ENCODE measurements at places on chromosomes 13 and 19. TPM values are rescaled to one million over a fixed set of nuclear protein-coding genes. Genes with fewer than 3 reads are reported as not detected.
A peak's percentile ranks its signal among the peaks of the same experiment; 100 is the strongest.

CHST8 gene
- not detected for total RNA-seq

ZNF628 gene
- 11.0 TPM for total RNA-seq

SHD gene
- not detected for total RNA-seq

JAK3 gene
- total RNA-seq: 220 TPM

CPT1C gene
- 1.2 TPM for total RNA-seq

ERICH6B gene
- total RNA-seq: not detected

ANGPTL8 gene
- not detected for total RNA-seq

KIR3DL2 gene
- 1.1 TPM for total RNA-seq

RAB20 gene
- total RNA-seq: 1.4 TPM

CNMD gene
- not detected for total RNA-seq

DNA sequence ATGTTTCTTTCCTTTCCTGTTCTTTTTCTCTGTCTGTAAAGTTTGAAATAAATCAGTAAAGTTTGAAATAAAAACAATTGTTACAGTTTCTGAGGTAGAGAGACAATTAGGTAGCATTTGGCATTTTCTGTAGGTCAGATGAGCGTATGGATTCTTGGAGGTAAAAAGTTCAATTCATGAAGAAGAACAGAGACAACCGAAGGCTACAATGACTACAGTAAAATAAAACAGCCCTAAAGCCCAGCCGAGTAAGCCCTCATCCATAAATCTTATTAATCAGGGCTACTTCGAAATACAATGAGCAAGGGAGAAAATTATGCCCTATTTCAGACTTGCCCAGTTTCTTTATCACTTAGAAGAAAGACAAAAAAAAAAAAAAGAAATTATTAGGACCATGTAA lies 941.9 kb upstream of the SLC10A2 start:
- no peak for DNase-seq

GRCh38 chr19:35267353-35267817 lies 1.4 kb upstream of the USF2 start:
- peak; percentile 46 for DNase-seq

- peak; percentile 77 for DNase-seq
Observed at GRCh38 chr19:35545001-35545854, at the start of gene TMEM147. Gene TMEM147, plus strand, starts transcription at chr19:35545626. Its CDS starts 114 bp downstream, at chr19:35545740.

DNA sequence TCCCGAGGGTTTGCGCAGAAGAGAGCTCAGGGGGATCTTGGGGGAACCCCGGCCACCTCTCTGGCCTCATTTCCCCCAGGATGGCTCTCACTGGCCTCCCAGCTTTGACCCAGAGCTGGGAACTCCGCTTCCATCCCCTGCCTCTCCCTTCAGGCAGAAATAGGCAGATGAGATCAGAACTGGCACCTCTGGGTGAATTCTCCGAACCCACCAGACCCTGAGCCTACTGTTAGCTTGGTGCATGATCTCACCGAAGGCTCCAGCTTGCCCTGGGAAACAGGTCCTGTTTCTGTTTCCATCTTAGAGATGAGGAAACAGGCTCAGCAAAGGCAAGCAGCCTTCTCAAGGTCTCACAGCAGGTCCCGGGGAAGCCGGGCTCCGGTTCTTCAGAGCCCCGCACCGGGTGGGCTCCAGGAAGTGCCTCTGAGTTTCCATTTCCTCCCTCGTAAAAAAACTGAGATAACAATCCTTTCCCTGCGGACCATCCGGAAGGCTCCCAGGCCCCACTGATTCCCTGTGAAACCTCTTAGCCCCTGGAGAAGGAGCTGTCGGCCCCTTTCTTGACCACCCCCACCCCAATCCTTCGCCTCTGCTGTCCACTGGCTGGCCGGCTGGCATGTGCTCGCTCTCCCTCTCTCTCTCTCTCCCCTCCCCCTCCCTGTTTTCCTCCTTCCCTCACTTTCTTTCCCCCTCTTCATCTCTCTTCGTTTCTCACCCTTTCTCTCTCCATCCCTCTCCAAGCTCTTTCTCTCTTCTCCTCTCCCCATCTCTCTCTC lies 2.1 kb downstream of the NECTIN2 start:
- no peak for DNase-seq

GRCh38 chr13:32022311-32022710 lies 9.3 kb upstream of the FRY start:
- DNase-seq: no peak

DNA sequence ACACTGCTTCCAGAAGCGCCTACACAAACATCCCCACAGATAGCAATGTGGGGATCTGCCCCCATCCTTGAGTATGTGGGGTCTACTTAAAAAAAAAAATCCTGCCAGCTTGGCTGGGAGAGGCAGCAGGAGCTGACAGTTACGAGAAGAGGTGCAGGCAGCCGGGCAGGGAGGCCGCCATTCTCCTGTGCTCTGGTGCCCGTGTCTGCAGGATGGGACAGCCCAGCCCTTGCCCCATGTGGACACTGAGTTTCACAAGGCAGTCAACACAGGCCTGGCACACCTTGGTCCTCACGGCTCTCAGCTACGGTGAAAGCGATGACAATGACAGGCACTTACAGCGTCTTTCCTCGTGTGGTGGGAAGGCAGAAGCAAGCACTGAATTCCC lies 24.0 kb downstream of the MPND start:
- no peak for DNase-seq

DNA sequence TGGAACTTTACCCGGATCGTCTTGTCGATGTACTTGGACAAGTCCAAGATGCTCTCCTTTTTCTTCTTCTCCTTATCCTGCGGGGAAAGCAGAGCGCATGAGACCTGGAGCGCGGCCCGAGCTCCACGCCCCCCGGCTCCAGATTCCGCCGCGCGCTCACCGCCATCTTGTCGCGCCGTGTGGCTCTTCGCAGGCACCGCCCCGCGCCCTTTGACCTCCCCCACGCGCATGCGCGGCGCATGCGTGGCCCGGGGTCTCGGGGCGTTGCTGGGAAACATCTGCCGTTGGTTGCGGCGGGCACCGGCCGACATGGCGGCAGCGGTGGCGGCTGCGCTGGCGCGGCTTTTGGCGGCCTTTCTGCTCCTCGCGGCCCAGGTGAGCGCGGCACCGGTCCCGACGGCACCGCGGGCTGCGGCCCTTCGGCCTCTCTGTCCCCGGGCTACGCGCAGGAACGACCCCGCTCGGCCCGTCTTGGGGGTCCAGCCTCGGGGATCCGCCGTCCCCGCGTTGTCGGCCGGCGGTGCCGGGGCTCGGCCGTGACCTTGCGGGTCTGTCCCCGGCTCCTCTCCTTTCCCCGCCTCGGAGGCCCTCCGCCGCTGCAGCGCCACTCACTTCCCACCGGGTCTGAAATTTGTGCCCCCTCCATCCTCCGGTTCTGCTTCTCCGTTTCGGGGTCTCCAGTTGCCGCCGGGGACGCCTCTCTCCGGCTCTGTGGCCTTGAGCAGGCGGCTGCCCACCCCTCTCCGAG lies at the start of the genes LSM7 and SPPL2B:
Gene LSM7 (minus strand): TSS at position 186 of the 748 bp plus-strand sequence. CDS start 20 bp downstream, at position 166.
Gene SPPL2B (plus strand): TSS at position 284 of the 748 bp plus-strand sequence. CDS start 26 bp downstream, at position 310.
- peak; percentile 91 for DNase-seq

- DNase-seq: no peak
Observed at GRCh38 chr13:48775804-48776203, 122.1 kb downstream of the CYSLTR2 start.

DNA sequence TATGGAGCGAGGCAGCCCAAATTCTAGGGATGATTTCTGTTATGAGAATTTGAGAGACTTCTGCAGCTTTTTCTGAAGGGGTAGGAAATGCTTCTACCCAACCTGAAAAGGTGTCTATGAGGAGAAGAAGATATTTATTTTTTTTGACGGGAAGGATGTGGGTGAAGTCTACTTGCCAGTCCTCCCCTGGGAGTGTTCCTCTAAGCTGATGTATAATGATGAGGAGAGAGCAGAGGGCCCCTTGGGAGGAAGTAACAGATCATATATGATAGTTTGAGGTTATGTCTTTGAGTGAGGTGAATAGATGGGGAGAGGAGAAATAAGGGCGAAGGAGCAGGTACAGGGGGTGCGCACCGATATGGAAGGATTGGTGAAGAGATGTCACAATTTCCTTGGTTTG lies 910.6 kb upstream of the SLITRK5 start:
- no peak for DNase-seq

- DNase-seq: no peak
Observed at GRCh38 chr13:50842251-50842989, 1.1 kb downstream of the DLEU7 start.

DNA sequence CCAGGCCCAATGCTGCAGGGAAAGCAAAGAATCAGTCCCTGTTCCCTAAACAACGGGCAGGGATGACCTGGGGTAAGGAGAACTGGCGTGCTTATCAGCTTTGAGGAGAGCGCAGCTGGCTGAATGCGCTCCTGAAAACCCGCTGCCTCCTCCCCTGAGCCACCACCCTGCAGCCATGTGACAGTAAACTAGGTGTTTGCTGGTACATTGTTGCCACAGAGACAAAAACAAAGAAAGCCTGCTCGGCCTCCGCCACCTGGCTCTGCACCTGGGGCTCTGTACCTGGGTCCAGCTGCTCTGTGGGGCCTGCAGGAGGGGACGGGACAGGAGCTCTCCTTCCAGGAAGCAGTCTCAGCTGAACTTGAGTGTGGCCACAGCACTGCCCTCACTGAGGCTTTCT lies 21.8 kb downstream of the MCF2L start:
- DNase-seq: no peak

DNA sequence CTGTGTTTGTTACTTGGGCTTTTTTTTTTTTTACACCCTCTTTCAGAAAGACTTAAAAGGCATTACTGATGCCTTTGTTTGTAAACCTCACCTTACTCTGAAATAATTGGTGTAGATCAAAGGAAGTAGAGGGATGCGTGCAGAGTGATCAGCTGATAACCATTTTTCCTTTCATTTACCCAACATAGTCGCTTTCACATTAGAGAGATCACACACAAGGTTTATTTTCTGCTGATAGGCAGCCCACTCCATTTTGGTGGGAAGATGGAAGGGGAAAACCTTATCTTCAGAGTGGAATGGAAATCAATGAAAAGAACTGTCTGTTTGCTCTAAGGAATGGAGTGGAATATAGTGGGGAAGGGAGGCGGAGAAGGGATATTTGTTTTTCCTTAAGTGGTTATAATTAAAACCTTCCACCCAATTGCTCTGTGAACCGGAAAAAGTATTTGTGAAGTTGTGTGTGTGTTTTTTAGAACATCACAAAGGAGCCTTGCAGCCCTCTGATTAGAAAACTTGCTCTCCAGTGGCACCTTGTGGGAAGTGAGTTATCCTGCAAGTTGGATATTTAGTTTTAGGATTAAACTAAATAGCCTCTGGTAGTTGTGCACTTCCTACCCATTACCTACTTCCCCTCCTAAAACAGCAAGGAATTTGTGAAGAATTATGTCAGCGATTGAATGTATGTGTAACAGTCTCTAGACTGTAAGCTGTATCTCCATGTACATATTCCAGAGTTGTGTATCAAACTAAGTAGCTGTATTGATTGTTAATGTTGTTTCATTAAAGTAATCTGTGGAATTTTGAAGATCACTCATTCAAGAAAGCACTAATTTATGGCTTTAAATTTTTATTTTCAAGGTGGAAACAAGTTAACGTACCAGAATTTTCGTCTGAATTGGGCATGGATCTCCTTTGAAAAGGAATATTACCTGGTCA lies 76.8 kb downstream of the FREM2 start:
- no peak for DNase-seq
